ENCODE measurements at places on chromosomes 5 and 9.

DNA sequence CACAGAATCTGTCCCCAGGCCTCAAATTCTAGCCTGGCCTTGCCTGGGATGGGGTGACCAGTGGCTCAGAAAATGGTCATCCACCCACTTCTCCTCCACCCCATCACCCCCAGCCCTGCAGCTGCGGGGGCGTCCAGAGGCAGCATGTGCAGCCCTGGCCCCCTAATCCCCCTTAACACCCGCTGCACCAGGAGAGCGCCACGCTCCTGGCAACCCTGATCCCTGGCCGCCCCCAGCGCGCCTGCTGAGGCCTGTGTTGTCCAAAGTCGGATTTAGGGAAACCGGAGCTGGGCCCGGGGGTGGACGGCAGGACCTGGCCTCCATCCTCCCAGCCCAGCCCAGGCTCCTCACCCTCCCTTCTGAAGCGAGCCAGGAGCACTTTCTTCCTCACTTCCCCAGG, 22.0 kb downstream of the NR5A1 start:
- no peak overlapping the region for H3K27ac ChIP-seq
- H3K4me3 ChIP-seq, result no peak overlapping the region
- no peaks in the 10 kb centered on the region for H3K36me3 ChIP-seq
- H3K27me3 ChIP-seq, result peaks cover 51% of the 10 kb centered on the region
- no peak for DNase-seq
- no peaks in the 10 kb centered on the region for H3K4me1 ChIP-seq

- H3K27ac ChIP-seq, result no peak overlapping the region
- H3K4me3 ChIP-seq, result no peak overlapping the region
- H3K4me1 ChIP-seq, result no peaks in the 10 kb centered on the region
- no peaks in the 10 kb centered on the region for H3K27me3 ChIP-seq
- DNase-seq, result no peak
- H3K36me3 ChIP-seq, result peaks cover 16% of the 10 kb centered on the region
These were observed 72.6 kb upstream of the ENTREP1 start for GRCh38 chr9:69252436-69252835.

GRCh38 chr5:175206669-175207068, 237.3 kb downstream of the DRD1 start:
- H3K27ac ChIP-seq, result no peak overlapping the region
- no peak overlapping the region for H3K4me3 ChIP-seq
- H3K27me3 ChIP-seq, result peaks cover 4% of the 10 kb centered on the region
- peaks cover 6% of the 10 kb centered on the region for H3K4me1 ChIP-seq
- DNase-seq, result no peak
- no peaks in the 10 kb centered on the region for H3K36me3 ChIP-seq

DNA sequence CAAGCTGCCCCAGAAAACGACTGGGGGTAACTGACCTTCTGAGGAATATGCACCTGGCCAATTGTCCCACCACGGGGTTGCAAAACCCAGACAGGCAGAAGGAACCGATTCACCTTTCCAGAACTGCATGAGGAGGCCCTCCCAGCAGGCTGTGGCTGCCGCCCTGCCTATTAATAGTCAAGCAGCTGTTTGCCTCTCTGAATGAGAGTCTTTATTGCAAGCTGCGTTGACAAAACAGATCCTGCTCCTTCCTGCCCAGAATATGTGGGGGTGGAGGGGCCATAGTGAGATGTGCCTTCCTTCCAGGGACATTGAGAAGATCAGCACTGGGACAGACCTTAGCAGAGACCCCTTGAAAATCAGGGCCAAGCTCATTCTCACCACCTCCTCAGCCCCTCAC, 18.3 kb upstream of the TCOF1 start:
- H3K4me1 ChIP-seq, result no peaks in the 10 kb centered on the region
- no peak for DNase-seq
- H3K27ac ChIP-seq, result no peak overlapping the region

All from astrocyte (in vitro differentiated cells and primary cell).